Right lung (tissue), 10 donors: ENCODE measurements at places on chromosomes 2 and 18. TPM values are rescaled to one million over a fixed set of nuclear protein-coding genes. Genes with fewer than 3 reads are reported as not detected.

Gene ALPG
- 0.05 TPM for polyA plus RNA-seq

Gene ICA1L
- polyA plus RNA-seq: 10.7 TPM

Gene HOXD1
- 1.4 TPM for polyA plus RNA-seq

Gene GPR55
- polyA plus RNA-seq: 0.17 TPM

Gene ANKRD62
- 0.09 TPM for polyA plus RNA-seq

Gene PLCL1
- 6.4 TPM for polyA plus RNA-seq

Gene GAREM2
- 9.0 TPM for polyA plus RNA-seq

Gene HRH4
- polyA plus RNA-seq: 0.10 TPM
